Stimulated activated CD4-positive, alpha-beta T cell treated with anti-CD3 and anti-CD28 coated beads, TNF-alpha, amount 100 ng/mL, for 4 hours (primary cell): ENCODE measurements at places on chromosomes 12 and 14.

DNA sequence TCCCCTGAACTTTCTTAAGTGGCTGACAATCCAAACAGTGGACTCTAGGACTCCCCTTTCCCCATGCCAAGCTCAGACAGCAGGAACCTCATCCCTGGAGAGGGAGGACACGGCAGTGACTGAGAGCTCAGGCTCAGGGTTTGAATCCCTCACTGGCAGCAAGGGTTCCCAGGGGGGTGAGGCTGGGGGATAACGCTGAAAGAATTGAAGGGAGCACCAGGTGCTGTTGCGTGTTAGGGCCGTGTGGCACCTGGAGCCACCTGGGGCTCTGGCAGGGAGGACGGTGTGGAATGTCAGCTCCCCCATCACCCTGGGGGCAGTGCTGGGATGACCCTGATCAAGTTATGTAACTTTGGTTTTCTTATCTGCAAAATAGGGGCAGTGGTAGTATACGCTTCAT, 40.1 kb downstream of the ANO2 start:
- DNase-seq = no peak

- no peak for DNase-seq
Measured at GRCh38 chr12:101733166-101733565, 6.1 kb downstream of the SYCP3 start.

- peak; percentile 61 for DNase-seq
Measured at GRCh38 chr14:105093431-105094192, 28.4 kb upstream of the GPR132 start.

GRCh38 chr14:49418789-49419188, 167.4 kb downstream of the RPS29 start:
- no peak for DNase-seq

GRCh38 chr12:40565029-40565633, 127.1 kb upstream of the CNTN1 start:
- no peak for DNase-seq

DNA sequence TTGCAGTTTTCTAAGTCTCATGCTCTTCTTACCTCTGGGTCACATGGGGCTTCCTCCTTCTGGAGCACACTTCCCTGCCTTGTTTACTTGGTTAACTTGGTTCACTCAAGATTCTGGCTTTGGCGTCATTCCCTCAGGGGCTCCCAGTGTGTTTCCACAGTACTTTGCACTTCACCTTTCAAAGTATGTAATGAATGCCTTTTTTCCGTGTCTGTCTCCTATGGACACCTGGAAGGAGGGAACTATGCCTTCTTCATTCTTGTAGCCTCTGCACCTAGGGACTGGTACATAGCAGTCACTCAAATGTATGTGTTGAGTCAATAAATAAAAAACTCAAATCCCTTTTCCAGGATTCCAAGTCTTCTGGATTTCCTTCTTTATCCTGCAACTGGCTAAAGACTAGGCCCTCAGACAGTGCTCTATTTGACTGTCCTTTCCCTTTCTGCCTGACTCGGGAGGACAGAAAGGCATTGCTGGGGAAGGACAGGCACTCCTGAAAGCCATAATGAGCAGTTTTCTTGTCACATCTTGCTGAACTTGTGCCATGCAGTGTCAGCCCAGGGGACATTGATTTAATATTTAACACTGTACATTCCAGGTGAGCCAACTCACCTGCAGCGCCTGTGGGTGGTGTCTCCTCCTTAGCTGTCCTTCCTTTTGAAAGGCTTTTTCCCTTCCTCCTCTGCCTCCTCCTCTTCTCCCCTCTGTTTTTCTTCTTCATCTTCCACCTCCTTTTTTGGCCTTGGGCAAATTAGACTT, 12.8 kb downstream of the MYRFL start:
- no peak for DNase-seq

GRCh38 chr14:90828642-90829487, 12.6 kb upstream of the TTC7B start:
- DNase-seq = no peak

DNA sequence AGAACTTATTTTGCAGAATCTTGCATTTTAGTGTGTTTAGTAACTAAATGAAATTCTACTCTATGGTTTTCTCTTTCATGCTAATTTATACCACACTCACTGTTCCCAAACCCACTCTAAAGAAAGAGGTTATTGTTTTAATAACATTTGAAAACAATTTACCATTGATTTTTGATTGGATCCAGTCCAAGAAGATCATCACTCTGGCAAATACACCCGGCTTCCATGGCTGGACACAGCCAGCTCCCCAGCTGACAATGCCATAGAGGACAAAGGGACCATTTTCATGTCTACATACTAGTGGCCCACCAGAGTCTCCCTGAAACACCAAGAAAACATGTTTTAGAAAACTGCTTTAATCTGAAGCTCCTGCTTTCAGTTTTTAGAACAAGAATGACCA, 42.4 kb downstream of the OVCH1 start:
- DNase-seq = no peak

DNA sequence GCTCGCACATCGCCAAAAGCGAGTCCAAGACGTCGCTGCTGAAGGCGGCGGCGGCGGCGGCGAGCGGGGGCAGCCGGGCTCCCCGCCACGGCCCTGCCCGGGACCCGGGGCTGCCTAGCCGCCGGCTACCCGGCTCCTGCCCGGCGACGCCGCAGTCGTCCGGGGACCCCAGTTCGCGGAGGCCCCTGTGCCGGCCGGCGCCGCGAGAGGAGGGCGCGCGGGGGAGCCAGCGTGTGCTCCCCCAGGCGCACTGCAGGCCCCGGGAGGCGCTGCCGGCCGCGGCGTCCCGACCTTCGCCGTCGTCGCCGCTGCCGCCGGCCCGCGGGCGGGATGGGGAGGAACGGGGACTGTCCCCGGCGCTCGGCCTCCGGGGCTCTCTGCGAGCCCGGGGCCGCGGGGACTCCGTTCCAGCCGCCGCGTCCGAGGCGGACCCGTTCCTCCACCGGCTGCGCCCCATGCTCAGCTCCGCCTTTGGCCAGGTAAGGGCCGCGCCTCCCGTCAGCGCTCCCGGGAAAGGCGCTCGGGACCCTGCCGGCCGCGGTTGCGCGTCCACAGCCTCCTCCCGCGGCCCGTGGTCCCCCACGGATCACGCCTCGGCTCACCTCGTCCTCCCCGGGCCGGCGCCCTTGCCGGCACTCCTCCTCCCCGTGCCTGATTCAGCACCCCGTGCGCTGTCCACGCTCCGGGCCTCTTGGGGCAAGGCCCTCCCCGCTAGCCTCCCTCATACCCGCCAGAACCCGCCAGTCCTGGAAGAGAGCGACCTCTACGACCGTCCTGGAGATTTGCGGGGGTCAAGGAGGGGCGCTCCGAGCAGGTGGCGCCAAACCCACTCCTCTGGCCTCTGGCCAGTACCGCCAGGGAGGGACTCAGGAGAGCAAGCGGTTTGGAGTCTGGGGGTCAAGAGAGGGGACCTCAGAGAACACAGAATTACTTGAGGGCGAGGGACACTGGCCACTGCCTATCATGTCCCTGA, 721 bp downstream of the CABP1 start:
- peak; percentile 13 for DNase-seq

DNA sequence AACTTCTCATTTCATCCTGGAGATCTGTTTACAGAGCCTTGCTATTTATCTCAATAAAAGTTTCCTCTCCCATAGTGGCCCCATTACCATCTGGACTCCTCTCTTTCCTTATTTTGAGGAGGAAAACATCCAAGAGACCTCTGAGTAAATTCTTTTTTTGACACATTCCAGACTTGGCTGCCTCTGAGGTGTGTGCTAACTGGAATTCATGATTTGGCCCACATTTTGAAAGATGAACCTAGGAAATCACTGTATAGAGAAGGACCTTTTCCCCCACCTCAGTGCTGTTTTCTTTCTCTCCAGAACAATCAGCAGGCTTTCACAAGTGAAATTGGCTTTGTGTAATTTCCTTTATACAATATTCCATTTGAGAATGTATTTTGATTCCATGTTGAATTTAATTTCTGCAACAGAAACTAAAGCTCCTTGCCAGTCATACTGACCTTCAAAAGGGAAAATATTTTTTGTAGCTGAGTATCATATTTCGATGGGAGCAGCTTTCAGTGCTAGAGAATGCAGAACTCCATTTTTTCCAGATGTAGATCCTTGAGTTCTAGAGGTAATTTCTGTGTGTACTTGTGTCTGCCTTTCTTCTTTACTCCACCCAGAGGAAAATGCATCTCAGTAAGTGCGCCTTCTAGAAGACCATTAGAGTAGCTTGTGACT, 244.9 kb upstream of the RGS6 start:
- no peak for DNase-seq

- no peak for DNase-seq
Measured at GRCh38 chr14:101604935-101605780, 43.9 kb downstream of the DIO3 start.

- no peak for DNase-seq
Measured at GRCh38 chr12:79920421-79921238, 14.3 kb downstream of the PPP1R12A start.

- no peak for DNase-seq
Measured at GRCh38 chr14:68797121-68797670, 4.3 kb upstream of the ZFP36L1 start.

DNA sequence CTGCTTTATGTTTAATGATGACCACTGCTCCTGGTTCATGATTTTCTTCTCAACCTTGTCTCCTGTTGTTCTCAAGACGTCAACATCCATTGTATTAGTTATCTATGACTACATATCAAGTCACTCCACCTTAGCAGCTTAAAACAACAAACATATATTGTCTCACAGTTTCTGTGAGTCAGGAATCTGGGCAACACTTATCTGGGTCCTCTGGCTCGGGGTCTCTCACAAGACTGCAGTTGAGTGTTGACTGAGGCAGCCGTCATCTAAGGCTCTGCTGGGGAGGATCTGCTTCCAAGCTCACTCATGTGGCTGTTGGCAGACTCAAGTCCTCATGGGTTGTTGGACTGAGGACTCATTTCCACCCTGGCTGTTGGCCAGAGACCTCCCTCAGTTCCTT, 27.3 kb upstream of the FRS2 start:
- no peak for DNase-seq
